Activated CD4-positive, alpha-beta T cell treated with anti-CD3 and anti-CD28 coated beads, Interleukin-2, amount 50 U/mL, for 1 hour (primary cell): ENCODE measurements at places on chromosomes 6 and 20.
A peak's percentile ranks its signal among the peaks of the same experiment; 100 is the strongest.

- DNase-seq, result no peak
Observed at GRCh38 chr20:44002861-44003260, 88.2 kb downstream of the TOX2 start.

DNA sequence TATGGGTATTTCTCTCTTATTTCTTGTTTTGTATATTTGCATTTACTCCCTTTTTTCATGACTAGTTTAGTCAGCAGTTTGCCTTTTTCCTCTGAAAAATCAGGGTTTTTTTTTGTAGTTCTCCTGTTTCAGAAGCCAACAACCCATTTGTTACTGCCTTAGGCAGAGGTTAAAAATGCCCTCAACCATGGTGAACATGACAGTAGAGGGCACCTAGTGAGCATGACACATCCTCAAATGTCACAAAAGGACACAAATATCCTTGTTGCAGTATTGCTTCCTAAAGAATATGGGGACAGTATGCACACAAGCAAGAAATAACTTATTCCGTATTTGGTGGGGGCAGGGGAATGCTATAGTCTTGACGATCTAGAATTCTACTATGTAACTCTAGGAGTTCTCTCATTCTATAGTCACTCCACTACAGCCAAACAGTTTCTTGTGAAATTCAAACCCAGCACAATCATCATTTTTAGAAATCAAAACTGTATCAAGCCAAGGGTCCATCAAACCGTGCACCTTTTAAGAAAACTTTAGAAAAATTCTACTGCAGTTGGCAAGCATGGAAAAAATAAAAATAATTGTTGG is 47.0 kb downstream of the GOPC start:
- DNase-seq, result no peak

DNA sequence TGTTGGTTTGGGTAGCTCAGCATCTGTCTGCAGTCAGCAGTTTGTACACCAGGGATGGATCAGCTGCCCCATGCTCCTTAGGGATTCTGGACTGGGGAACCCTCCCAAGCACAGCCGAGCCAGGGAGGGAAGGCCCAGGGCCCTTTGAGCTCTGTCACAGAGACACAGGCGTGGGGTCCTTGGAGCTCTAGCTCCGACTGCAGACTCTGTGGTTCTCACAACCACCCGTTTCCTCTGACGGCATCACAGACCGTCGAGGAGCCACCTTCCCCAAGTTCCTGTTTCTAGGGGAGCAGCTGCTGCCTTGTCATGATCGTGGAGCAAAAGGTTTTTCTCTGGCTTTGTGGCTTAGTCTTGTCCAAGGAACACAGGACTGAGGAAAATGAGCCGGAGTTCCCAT is at the start of gene SLA2:
SLA2 (minus strand) TSS at position 199 of the 400 bp plus-strand sequence. CDS start 4,861 bp downstream, outside the sequence.
- DNase-seq, result peak; percentile 64

- DNase-seq, result no peak
Observed at GRCh38 chr20:16488086-16488485, 85.2 kb downstream of the KIF16B start.
